NCI-H2081 treated with DMSO at 0.1 percent for 48 hours (cell line): ENCODE measurements at places on chromosomes 13 and 19.

- no peak for DNase-seq
Observed at GRCh38 chr13:85755123-85755522, 44.1 kb downstream of the SLITRK6 start.

DNA sequence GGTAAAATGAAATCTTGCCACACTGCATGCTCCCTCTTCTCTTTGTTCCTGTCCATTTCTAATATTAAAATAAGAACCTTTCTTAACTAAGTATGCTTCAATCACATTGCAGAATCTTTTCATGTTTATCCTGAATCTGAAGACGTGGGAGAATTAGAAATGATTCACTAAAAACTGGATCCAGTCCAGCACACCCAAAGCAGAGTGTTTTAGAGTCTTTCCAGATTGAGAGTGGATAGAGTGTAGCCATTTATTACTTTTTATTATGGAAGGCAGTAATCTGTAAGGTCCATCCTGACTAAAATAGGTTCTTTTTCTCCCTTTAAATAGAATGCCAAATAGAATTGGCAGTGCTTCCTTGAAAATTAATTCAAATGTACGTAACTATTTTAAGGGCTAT is 453.5 kb downstream of the TDRD3 start:
- DNase-seq = no peak

GRCh38 chr19:45417151-45417550 is 6.6 kb downstream of the ERCC1 start:
- DNase-seq = no peak

GRCh38 chr13:45928843-45929242 is 77.3 kb upstream of the SIAH3 start:
- no peak for DNase-seq

GRCh38 chr13:24670174-24670573 is 10.0 kb upstream of the ATP12A start:
- no peak for DNase-seq

DNA sequence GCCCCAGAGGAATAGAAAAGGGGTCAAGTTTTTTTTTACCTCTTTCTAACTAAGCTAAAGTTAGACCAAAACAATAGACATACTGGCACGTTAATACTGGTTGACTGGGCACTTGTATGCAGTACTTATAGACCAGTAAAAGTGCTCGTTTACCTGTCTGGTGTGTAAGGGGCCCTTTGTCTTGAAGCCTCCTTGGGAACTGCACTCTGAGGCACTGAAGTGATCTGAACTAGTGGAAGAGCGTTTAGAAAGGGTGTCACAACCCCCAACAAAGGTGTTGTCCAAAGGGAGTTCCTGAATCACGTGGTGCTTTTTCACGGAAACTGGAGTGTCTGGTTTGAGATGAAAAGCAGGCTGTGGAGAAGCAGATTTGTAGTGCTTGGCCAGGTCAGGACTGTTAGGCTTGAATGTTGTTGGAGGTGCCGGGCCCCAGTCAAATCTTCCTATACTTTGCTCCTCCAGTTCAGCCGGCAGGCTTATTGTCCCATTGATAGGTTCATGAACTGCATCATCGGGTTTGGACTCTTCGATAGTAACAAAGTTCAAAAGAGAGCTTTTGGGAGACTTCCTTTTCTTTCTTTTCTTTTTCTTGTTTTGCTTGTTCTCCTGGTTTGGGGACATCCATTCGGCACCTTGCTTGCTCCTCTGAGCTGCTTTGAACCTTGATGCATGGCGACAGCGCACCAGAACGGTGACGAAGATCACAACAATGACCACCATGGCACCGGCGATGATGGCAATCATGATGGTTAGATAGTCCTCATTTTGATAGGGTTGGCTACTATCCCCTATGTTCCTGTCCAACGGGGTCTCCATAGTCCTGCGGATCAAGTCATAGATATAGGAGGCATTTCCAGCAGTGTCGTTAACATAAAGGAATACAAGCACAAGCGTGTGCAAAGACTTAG is 4.6 kb downstream of the PCDH9 start:
- DNase-seq = no peak
